AG08396 (cell line): ENCODE measurements at places on chromosomes 3 and 15.
A peak's percentile ranks its signal among the peaks of the same experiment; 100 is the strongest.

- peak; percentile 61 for DNase-seq
These were observed 46.4 kb upstream of the HES1 start for GRCh38 chr3:194089357-194090177.

DNA sequence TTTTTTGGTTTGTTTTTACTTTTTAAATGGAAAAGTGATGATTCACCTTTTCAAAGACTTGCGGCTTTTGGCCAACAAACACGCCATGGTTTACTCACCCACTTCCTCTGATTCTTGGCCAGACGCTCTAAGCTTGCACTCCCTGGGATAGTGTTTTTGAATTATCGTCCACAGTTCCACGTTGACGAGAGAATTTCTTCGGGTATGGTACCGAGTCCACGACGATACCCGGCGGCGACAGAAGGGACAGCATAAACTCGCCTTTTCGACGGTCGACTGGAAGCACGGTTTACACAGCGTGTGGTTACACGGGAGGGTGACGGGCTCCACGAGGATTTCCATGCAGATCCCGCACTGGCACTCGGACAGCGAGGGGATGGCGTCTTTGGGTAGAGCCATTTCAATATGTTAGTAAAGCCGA lies 783 bp downstream of the RNF168 start:
- peak; percentile 85 for DNase-seq

DNA sequence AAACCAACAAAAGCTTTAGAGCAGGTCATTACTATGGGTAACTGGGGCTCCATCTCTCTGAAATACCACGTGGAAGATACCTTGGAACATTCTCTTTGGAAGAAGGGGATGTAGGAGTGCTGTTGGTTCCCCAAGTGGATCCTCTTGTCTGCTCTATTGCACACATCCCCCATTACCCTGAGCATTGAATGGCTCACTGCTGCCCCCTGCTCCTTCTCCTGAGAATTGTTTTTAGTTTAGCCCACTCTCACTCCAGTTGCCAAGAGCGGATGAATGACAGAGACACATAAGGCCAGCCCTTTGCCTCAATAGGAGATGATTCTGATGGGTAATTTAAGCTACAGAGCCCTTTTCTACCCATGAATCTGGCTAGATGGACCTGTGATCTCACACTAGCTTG lies 135.6 kb upstream of the SUCLG2 start:
- DNase-seq = peak; percentile 45

DNA sequence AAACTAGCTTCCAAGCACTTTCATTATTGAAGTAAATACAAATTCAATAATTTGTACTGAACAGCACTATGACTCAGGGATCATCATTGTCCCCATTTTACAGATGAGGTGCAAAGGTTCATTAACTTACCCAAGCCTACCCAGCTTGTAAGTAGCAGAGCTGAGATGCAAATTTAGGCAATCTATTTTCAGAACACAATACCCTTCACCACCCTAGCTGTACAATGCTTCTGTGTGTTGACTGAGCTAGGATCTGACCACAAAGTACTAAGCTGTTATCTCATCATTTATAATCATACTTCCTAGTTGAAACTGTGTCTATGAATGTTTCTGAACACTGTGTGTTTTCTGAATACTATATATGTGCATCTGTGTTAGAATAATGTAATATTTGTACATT lies 3.2 kb upstream of the ILDR1 start:
- DNase-seq = no peak

- DNase-seq = no peak
These were observed 237.4 kb upstream of the LRTM1 start for GRCh38 chr3:55165278-55165677.

- no peak for DNase-seq
These were observed 110.3 kb downstream of the GBE1 start for GRCh38 chr3:81651139-81651538.

GRCh38 chr3:22565393-22565792 lies 637.7 kb upstream of the UBE2E2 start:
- DNase-seq = no peak

GRCh38 chr15:69340243-69340900 lies 41.7 kb downstream of the PAQR5 start:
- DNase-seq = no peak

- peak; percentile 3 for DNase-seq
These were observed 471.2 kb upstream of the TGFBR2 start for GRCh38 chr3:30135190-30135589.
